Epithelial cell of proximal tubule (primary cell): ENCODE measurements at places on chromosomes 11 and 22.

- no peak for DNase-seq
Observed at GRCh38 chr11:71451596-71452198, 1.3 kb upstream of the NADSYN1 start.

DNA sequence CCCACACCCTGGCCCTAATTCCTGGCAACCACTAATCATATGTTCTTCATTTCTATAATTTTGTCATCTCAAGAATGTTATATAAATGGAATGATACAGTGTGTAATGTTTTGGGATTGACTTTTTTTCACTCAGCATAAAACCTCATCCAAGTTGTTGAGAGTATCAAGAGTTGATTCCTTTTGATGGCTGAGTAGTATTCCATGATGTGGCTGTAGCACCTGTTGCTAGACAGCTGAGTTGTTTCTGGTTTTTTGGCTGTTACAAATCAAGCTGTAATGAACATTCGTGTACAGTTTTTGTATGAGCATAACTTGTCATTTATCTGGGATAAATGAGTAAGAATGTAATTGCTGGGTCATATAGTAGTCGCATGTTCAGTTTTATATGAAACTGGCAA lies 59.2 kb downstream of the LHFPL7 start:
- DNase-seq = no peak

DNA sequence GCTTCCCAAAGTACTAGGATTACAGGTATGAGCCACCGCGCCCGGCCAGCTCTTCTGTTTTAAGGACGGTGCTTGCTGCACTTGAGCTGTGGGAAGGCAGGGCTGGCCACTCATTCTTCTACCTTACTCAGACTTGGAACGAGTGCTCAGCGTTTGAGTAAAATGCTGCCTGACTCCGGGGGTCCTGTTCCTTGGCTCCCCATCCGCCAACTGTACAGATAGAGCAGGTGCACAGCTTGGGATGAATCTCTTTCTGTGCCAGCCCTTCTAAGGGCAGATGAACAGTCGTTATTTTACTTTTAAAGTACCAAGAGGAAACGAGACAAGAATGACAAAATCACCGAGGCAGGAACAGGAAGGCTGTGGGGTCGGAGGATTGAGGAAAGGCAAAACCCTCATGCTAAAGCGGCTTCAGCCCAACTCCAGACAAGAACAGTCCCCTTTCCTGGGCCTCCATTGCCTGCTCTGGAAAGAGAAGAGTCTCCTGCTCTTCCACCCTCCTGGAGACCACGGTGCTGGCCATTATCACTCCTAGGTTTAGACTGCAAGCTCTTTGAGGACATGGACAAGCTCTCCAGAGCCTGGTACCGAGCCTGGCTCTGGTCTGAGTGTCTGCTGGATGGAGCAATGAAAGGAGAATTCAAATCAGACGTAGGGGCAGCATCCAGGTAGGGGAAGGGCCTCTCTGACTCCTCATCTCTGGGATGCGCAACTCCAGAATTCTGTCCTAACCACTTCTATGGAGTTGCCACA lies 1.1 kb upstream of the SUN2 start:
- no peak for DNase-seq

DNA sequence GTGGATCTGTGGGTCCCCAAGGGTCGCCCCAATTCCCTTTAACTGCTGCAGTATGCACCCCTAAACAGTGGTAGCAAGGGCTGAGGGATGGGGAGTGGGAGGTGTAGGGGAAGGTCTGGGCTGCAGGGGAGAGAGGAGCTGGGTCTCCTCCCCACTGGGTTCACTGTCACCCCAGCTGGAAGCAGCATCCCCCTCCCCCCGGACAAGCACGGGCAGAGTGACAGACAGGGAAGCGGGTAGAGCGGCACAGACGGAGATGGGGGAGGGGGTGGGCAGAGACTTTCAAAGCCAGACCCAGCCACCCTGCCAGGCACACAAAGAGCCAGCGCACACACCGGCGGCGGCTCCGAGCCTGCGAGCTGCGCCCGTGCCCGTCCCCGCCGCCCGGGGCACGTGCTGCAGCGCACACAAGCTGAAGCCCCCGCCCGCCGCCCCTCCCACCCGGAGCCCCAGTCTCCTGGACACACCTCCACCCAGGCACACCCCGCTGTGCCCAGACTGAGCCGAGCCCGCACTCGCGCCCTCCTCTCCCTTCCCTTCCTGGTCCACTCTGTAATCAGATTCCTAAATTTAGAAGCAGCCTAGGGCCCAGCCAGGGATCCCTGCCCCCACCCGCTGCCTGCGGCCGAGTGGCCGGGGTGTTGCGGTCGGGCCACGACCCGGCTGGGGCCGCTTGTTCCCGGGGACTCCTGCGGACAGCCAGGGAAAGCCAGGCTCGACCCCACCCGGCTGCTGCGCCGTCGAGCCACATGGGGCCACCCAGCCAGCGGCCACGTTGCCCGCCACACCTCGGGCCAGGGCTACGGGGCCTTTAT lies 935 bp upstream of the RCOR2 start:
- DNase-seq = no peak

DNA sequence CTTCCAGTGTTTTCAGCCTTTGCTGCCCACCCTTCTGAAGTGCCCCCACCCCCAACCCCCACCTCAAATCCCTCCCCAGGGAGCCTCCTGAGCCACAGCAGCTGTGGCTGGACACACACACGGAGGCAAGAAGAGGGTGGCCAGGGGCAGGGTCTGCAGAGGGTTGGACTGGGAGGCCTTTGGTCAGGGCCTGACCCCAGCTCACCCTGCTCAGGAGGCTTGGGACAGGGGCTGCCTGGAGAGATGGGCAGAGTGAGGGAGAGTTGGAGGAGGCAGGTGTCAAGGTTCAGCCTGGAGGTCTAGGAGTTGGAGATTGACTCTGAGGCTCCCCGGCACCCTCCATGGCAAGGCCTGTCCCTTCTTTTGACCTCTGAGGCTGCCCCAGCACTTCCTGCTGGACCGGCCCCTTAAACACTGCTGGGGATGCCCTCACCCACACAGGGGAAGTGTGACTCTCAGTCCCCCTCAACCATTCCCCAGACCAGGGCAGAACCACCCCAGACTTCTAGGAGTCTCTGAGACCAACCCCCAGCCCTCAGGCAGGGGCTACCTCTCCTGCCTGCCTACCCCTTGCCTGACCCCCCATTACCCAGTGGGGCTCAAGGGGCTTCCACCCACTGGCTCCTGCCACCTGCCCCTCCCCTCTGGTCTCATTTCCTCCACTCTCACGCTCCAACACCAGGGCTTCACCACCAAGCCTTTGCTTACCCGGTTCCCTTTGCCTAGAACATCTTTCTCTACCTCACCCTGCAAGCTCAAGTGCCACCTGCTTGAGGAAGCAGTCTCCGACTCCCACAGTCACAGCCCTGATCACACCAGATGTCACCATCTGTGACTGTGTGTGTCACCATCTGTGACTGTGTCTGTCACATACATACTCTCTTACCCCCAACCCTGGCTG lies 8.6 kb downstream of the ARAP1 start:
- DNase-seq = no peak

GRCh38 chr11:206526-207207 lies 532 bp downstream of the BET1L start:
- DNase-seq = no peak

DNA sequence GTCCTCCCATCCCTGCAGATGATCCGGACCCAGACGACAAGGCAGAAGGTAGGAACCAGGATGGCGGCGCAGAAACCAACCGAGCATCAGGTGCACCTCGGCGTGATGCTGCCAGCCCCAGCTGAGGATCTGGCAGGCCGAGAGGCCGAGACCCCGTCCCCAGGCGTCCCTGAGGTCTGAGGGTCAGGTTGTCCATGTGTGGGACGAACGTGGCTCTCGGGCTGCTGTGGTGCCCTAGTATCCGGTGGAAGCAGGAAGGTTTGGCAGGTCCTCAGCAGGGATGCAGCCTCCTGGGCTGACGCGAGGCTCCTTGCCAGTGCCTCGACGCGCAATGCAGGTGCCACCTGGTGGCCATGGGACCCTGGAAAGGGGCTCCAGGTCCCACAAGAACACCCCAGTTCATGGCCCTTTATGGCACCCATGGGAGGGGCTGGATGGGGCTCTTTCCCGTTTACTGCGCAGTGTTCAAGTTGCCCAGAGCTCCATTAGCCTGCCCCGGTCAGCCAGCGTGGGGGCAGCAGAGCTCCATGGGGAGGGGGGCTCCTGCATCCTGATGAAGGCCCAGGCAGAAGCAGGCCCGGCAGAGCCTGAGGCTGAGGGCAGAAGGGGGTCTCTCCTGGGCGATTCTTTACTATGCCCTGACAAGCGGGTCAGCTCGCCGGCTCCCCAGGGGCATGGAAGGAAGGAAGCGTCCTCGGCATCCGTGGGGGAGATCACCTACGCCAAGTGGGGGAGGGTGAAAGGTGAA lies 129.9 kb downstream of the CTTN start:
- no peak for DNase-seq

DNA sequence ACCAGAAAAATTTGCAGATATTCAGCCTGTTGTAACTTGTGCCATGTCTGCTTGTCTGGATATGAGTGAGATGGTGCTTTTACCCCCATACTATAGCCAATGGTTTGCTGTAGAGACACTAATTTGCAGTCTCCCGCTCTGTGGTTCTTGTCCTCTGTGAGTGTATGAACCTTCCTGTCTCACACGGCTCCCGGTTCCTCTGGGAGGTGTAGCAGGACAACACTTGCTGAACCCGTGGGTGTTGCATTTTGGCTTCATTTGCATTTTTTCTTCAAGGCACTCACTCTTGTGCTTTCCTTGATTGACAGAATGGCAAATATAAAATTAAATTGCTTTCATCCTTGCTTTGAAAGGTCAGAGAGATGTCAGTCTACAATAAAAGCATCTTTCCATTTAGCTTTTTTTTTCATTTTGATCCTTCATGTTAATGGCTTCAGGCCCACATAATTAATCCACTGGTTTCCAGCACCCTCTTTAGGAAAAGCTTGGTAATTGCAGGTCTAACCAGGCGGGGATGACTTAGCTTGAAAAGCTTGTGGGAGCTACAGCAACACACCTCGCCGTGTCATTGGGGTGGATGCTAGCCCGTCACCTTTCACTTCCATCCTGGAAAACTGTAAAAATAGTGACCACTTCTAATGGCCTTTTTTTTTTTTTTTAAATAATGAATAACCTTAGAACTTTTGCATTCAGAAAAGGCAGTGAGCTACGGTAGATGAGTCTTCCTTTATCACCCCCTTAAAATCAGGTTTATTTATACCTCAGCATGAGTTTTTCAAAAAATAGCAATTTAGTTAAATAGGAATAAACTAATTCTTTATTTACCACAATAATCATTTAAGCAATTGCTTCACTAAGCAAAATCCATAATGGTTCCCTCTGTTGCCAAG lies 27.4 kb upstream of the ST14 start:
- DNase-seq = no peak

DNA sequence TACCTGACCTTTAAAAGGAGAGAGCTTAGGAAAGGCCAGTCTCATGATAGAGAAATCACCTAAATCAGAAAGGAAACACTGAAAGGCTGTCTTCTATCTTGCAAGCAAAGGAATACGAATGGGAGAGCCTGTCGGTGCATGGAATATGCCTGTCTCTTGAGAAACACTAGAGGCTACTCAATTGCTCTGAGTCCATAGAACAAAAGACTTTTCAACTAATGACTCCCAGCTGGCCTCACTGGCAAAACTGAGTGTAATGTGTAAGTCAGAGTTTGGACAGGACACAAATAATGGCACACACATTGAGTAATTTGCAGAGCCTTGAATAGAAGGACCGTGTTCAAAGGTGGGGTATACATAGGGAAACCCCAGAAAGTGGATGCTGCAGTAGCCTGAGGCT lies 171.0 kb upstream of the ARHGAP20 start:
- no peak for DNase-seq

DNA sequence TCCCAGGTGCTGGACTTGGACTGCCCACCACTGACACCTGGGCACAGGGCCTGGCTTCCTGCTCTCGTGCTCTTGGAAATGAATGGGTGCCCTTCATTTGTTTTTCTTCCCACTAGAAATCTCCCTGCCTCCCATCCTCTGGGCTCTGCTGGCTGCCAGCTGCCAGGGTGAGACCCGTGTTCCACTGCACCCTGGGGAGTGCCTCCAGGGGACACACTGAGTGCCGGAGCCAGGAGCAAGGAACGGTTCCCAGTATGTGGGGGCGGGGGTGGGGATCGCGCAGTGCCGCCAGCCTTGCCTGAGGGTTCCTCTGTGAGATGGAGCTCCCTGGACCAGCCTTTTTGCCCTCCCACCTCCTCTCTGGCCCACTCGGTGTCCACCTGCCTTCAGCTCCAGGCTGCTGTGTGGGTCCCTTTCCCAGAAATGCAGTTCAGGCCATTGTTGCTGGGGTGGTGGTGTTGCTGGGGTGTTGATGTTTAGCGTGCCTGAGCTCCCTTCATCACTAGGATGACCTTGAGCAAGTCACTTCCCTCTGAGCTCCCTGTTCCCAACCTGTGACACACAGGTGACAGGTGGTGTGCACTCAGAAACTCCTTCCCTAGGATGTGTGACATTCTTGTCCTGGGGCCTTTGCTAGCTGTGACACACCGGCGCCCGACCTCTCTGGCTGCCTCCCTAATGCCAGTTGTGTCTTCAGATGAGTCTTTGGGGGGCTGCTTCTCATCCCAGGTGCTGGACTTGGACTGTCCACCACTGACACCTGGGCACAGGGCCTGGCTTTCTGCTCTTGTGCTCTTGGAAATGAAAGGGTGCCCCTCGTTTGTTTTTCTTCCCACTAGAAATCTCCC lies 72.1 kb downstream of the MED15 start:
- DNase-seq = no peak

DNA sequence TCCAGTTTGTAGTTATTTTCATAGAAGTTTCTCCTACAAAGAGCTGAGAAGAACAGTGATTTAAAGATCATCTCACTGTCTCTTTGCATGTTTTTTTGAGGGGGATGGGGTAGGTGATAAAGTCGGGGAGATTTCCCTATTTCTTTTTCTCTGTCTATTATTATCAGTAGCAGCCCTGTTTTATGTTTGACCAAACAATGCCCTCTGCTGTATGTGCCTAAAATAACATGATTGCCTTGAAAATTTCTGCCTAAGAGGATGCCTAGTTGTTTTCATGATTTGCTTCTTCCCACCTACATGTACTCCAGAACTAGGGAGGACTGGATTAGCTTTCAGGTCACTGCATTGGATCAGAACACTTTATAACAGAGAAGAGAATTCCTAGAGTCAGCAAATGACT lies 1330.2 kb downstream of the LRRC4C start:
- no peak for DNase-seq

DNA sequence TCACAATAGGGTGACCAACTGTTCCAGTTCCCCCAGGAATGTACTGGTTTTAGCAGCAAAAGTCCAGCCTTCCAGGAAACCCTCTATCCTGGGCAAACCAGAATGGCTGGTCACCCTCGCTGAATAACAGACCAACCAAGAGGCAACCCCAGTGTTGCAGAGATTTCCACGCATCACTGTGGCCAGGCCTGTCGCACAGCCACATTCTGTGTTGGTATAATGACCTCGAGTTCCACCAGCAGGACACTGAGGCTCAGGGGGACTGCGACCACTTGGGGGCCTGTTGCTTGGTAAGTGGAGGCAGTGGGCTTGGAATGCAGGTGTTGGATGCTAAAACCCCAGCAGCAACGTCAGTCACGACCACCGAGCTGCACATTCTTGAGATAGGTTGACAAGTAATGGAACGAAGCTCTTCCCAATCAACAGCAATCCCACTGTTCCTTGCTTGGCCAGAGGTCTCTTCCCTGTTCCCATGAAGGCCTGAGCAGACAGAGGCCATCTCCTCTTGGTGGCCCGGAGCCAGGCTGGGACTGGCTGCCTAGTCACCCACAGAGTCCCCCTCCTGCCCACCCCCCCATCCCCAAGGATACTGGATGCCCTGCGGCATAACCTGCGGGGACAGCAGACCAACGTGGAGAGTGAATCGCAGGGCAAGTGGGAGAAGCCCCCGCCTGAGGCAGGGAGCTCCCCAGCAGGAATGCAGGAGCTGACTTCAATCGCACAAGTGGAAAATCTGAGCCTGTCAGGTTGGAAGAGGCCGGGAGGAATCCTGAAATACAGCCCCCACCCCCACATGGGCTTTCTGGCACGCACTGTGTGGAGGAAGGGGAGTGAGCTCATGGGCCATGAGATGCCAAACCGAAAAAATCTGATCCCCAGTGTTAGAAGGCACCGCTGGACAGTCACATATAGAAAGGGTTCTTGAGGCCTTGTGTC lies 43.4 kb upstream of the MN1 start:
- no peak for DNase-seq
